ENCODE measurements at places on chromosomes 16 and 17.

- no peak for DNase-seq
Measured at GRCh38 chr17:49777563-49777962, 10.9 kb upstream of the KAT7 start.

GRCh38 chr17:78831688-78832540 lies 8.7 kb downstream of the USP36 start:
- no peak for DNase-seq

- no peak for DNase-seq
Measured at GRCh38 chr17:80119271-80119791, 17.9 kb downstream of the GAA start.

- no peak for DNase-seq
Measured at GRCh38 chr17:1070411-1070810, 73.5 kb downstream of the TIMM22 start.

DNA sequence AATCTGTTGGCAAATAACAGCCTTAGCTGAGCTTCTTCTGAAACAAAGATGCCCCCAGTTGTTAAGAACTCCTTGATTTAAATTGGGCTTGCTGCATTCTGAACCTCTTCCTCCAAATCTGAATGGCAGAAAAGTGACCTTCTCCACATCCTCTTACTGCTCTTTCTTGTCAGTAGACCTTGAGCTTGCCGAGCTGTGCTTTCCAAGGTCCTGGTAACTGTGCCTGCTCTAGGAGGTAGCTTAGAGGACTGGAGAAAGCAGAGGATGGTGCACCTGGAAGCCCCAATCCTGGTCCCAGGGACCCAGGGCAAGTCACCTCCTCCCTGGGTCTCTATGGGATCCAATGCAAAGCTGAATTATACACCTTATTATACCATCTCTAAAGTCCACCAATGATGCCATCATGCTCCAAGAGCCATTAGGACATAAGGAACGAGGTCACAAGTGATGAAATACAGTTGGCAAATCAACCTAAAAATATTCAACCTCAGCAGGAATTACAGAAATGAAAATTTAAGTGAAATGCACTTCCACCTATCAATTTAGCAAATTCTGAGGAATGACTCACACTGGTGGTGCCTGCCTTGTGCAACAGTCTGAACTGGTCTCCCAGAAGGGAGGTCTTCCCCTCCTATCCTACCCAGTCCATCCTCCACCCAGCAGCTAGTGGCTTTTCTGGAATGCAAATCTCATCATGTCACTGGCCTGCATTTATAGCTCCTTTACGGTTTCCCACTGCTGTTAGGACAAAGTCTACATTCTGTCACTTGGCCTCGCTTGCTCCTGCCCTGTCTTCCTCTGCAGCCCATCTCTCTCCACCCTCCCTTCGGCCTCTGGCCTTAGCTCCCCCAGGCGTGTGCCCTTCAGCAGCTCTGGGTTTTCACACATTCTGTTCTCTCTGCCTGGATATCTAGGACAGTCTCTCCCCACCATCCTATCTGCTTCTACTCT lies 36.6 kb downstream of the TOM1L2 start:
- no peak for DNase-seq

DNA sequence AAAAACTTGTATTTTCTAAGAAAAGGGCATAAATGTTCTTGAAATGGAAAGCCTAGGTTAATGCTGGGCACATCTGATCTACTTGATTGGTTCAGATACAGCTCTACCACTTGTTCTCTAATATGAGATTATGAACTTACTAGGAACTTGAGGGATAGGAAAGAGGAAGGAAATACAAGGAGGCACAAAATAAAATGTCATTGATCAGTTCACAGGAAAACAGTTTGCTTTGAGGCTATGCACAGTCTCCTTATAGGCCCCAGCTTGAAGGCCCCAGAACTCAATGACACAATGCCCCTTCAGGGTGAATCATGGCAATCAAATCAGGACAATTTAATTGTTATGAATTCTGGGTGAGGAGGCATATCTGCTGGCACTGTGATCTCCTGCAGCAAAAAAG lies 27.1 kb downstream of the NXPH3 start:
- peak; percentile 35 for DNase-seq

DNA sequence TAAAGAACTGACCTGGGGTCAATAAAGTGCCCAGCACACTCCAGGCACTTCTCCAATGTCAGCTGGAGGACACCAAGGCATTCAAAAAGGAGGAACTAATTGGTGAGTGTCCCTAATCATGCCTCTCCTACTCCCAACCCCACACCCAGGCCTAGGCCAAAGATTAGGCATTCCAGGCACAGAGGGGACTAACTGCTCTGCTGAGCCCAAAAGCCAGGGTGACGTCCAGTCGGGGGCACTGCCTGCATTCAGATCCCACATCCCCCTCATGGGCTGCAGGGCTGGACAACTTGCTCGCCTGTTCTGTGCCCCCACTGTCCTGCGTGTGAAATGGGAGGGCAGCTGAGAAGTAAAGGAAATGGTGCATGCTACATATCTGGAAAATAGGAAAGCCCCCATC lies 115.4 kb downstream of the DYNLRB2 start:
- no peak for DNase-seq

DNA sequence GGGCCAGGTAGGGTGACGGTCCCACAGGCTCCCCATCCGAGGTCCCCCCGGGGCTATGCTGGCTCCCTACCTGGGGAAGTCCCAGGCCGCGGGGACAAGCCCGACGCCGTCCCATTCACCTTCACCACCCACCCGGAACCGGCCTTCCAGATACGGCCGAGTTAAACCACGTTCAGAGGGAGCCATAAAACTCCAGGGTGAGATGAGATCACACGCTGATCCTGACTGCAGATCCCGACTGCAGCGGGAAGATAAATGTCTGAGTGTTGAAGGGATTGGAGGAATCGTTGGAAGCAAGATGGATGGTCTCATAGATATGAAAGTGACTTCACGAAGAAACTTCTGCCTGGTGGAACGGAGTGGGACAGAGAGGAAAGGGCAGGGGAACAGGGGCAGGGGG lies 13.6 kb upstream of the C1QTNF8 start:
- no peak for DNase-seq

GRCh38 chr16:77943801-77944200 lies 78.5 kb upstream of the CLEC3A start:
- DNase-seq = no peak

DNA sequence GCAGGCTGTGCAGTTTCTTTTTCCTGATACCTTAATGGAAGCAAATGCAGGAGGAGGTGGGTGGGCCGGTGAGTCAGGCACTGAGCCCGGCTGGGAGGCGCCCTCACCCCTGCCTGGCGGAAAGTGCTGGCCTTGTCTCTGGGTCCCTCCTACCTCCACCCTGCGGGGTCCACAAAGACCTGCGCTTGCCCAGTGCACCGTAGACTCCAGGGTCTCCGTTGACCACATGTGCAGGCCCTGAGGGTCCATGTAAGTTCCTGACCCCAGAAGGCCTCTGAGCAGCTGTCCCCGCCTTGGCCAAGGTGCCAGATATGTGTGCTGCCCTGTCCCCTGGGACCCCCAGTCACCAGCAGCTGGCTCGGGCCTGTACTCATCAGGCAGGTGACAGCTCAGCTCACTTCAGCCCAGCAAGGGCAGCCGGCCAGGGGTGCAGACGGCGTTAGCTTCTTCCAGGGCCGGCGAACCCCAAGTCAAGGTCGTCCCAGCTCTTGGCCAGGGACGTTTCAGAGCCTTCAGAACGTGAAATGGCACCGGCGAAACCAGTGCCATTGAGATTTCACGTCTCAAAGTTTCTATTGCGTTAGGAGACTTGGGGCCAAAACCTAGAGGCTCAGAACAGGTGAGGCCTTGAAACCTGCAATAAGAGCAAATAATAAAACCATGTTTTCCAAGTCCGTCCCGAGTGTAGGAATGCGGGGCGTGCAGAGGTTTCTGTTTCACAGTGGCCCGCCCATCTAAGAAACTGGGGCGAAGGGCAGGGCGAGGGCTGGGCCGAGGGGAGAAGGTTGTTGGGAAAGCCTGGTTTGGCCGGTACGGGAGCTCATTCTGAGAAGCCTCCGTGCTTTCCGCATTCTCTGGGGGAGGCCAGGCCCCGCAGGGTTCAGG lies 12.1 kb downstream of the METRNL start:
- DNase-seq = no peak

GRCh38 chr17:81099888-81100287 lies 64.9 kb downstream of the BAIAP2 start:
- DNase-seq = no peak

DNA sequence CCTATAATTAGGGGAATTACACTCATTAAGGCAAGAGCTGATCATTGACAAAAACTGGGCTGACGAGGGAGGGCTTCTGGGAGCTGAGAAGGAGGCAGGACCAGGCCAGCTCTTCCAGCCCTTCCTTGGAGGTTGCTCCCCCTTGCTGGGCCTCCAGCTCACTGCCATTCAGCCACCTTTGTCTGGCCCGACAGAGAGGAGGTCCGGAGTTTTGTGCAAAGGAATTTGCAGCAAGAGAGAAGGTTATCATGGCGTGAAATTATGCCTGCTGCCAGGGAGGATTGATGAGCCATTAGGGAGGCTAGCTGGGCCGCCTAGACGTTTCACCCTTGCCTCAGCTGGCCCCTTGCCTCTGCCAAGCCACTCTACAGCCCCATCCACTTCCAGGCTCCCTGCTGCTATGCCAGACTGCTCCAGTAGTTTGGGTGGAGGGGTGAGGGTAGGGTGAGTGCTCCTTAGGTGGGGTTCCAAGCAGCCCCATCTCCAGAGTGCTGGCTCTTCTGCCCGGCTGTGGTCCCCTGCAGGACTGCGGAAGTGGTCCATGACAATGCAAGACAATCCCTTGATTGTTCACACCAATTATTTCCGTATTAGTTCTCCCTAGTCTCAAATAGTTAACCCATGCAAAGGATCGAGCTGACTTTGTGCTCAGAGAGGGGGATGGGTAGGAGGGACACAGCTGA lies 17.1 kb upstream of the PHF12 start:
- DNase-seq = no peak

GRCh38 chr17:17959520-17960361 lies 12.5 kb downstream of the TOM1L2 start:
- DNase-seq = no peak

DNA sequence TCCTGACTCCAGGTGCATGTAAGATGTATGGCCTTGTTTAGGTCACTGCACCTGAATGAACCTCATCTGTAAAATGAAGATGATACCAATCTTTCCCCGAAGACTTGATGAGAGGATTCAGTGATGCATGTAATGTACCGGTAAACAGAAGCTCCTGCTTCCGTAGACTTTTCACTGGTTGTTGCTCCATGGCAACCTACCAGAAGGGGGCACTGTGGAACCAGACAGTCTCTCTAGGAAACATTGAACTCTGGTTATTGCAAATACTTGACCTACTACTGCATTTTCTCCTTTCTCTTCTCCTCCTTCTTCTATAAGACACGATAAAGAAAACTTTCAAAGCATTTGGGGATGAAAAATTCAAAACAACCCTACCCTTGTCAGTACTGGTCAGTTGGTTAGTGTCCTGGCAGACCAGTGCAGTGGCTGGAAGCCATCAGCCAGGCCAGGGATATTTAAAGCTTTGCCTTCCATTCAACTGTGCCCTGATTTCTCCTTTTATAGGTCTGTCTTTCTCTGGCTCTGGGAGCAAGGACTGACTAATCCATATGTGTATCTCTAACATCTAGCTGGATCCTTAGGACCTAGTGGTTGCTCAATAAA lies 667.4 kb upstream of the SALL1 start:
- DNase-seq = peak; percentile 75

DNA sequence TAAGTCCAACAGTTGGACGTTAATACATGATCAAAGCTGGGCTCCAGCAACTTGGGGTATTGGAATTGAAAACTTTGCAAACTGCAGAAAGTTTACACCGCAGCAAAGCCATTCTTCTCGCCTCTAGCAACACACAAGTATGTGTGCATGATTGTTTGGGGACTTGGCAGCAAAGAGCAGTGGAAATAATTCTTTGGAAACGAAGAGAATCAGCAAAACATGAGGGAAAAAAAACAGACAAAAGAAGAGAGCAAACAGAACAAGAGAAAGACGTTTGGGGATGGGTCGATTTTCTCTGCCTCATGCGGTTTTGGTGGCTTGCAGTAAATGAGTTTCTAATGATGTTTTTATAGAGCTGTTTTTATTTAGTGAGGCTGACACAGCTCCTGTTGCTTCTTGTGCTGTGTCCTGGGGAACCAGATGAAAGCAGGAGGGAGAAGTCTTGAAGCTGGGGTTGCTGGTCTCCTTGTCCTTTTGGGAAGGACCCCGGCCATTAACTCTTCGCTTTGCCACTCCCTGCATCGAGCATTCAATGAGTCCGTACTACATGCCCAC lies 502.9 kb downstream of the GRIN2A start:
- DNase-seq = no peak

DNA sequence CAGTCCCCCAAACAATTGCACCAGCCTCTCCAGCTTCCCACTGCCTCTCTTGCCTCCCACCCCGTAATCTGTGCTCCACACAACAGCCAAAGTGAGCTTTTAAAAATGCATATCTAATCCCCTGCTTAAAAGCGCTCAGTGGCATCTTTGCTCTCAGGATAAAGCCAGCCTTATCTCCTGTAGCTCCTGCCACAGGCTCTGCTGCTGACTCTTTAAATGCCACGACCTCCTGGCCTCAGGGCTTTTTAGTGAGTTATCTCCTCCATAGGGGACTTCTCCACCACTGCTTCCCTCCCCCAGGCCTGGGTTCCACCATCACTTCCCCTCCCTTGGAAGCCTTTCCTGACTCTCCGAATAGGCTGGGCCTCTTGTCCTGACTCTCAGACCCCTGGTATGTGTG lies 98.6 kb downstream of the GNAO1 start:
- DNase-seq = peak; percentile 24

GRCh38 chr16:83933885-83934683 lies 19.0 kb upstream of the OSGIN1 start:
- DNase-seq = no peak

- DNase-seq = no peak
Measured at GRCh38 chr17:69117855-69118784, 23.6 kb downstream of the ABCA6 start.

GRCh38 chr17:50337956-50338355 lies 8.0 kb upstream of the XYLT2 start:
- no peak for DNase-seq

- no peak for DNase-seq
Measured at GRCh38 chr17:77736721-77737120, 221.8 kb upstream of the TNRC6C start.

- no peak for DNase-seq
Measured at GRCh38 chr16:55055262-55055661, 124.6 kb downstream of the IRX5 start.

DNA sequence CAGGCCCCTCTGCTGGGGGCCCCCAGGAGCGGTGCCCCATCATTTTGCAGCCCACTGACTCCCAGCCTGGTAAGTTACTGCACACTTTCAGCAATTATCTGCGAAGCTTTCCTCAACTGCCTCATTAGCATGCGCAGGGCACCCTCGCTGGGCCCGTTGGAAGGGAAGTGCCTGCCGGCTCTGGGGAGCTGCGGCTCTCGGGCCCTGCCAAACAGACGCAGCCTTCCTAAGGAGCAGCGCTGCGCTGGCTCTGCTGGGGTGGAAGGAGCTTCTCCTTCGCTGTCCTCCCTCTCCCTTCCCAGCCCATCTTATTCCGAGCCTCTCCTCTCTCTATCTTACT lies 71.0 kb downstream of the RBBP6 start:
- no peak for DNase-seq

DNA sequence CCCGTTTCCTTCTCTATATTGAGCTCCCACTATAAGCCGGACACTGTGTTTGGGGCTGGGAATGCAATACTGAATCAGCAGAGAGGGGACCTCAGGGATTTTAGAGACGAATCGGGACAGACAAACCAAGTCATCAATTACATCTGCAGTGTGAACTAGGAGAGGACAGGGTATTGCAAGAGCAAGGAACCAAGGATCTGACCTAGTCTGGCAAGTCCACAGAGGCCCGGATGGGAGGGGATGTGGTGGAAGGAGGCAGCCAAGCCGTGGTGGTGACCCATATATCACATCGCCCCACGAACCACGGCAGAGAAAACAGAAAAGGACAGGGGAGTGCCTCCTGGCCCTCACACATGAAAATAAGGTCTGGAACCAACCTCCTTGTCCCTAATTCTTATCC lies 28.1 kb upstream of the NXPH3 start:
- DNase-seq = no peak

Measured in HAP-1 (cell line).